ENCODE measurements at places on chromosomes 5 and 9. TPM values are rescaled to one million over a fixed set of nuclear protein-coding genes. Genes with fewer than 3 reads are reported as not detected.

DNA sequence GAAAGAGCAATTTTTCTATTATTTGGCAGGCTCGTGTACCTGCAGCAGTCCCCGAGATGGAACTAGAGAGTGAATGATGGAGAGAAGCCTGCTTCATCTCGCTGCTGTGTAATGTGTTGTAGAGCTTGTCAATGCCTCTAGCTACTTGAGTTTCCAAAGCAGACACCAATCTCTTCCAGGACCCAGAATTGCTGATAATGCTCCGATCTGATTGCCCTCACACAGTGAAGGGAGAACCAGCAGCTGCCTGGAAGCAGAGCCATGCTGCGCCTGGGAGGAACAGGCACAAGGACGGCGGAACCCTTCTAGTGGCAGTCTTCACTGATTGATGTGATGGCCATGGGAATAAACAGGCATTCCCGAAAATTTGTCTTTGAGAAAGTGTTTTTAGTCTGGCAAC, 288.0 kb downstream of the ICE1 start:
- no peak for DNase-seq

DNA sequence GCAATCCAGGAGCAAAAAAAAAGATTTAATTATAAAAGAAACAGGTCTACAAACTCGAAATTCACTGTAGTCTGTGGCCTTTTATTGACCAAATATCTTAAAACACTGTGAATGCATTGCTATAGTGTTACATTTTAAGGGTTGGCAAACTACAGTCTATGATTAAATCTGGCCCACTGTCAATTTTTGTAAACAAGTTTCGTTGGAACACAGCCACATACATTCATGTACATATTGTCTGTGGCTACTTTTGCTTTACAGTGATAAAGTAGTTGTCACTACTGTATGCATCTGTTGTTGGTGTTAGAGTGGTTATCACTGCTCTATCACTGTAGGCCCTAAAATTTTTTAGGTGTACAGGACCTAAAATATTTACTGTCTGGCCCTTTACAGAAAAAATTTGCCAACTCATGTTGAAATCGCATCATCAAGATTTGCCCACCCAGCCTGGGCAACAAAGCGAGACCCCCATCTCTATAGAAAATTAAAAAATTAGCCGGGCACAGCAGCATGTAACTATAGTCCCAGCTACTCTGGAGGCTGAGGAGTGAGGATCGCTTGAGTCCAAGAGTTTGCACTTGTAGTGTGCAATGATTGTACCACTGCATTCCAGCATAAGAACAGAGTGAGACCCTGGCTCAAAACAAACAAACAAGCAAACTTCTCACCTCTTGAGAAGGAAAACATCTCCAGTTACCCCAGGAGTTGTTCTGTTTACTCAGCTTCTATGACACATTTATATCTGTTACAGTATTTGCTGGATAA, 89.0 kb downstream of the ERBIN start:
- DNase-seq, result no peak

- DNase-seq, result no peak
Measured at GRCh38 chr5:131495536-131496399, 139.3 kb downstream of the RAPGEF6 start.

DNA sequence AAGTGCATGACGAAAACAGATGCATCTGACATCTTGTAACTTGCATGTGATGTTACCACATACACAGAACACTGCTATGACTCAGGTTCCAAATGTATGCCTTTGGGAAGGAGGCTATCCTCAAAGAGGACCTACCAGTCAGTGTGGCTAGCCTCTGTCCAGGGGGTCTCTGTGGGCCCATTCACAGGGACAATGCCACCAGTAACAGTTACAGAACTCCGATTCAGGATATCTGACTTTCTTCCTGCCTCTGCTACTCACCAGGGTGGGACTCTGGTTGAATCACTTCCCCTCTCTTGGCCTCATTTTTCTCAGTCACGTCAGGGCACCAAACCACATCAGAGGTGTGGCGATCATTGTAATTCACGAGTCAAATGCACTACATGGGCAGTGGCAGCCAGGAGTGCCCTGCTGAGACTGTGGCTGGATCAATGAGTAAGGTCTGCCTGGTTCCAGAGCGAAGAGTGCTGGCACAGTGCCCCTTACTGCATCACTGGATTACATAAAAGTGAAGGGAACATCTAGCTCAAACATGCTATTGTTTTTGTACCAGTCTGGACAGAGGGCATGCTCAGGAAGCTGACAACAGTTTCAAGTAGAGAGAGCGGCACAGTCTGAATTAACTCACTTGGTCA, 13.2 kb downstream of the ATOX1 start:
- DNase-seq, result no peak

DNA sequence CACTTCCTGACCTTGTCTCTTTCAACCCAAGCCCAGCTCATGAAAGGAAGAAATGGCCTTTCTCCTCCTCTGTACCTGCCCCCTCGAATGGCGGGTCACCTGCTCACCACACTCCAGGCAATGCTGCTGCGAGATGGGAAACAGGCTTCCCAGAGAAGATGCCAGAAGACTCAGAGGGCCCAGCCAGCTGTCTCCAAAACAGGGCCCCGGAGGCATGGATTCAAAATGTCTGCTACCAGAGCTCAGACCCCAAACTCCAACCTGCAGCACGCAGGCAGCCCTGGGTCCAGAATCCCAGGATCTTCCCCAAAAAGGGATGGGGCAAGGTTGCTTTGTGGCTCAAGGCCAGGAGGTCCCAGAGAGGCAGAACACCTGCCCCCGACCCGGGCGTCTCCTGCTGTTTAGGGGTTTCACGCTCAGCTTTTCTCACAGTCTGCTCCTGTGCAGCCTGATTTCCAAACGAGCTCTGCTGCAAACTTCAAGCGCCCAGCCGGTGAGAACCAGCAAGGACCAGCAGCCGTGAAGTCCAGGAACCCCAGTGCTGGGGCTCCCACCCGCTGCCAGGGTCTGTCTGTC, 42.5 kb downstream of the VAV2 start:
- peak; percentile 52 for DNase-seq

GRCh38 chr5:137072361-137073115, 426.6 kb downstream of the SPOCK1 start:
- DNase-seq, result no peak

ENHO gene
- total RNA-seq, result 1.6 TPM

GRCh38 chr9:93122721-93123221, 11.3 kb downstream of the NINJ1 start:
- peak; percentile 84 for DNase-seq

IFNA2 gene
- total RNA-seq, result not detected

DNA sequence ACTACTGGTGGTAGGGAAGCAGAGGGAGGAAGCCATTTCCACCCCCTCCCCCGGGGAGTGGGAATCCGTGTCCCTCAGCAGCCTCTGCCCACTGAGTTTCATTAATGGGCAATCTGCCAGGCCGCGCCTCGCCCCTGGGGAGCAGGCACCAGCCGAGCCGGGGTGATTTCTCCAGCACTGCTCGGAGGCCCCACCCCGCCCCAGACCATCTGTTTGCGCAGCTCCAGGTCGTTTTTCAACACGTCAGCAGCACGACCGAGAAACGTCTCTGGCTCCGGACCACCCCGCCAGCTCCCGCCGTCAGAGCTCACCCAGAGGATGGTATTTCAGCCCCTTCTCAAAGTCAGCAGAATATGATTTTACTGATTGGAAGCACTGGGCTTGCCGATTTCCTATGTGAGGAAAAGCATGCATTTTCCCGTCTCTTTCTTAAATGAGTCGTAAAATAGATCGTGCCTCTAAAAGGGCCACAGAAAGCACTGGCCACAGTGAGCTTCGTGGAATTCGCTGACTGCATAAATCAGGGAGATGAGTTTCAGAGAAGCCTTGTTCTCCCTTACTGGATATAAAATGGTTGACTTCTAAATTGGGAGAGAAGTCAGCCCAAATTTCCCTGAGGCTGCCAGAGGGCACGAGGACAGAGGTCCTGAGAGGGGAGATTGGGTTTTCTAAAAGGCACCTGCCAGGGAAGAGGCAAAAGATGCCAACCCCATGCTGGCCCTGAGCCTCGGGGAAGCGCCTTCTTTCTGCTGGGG, 47.0 kb downstream of the OLFM1 start:
- DNase-seq, result no peak

- no peak for DNase-seq
Measured at GRCh38 chr9:134134949-134135342, 936 bp upstream of the WDR5 start.

GRCh38 chr5:114101153-114101552, 260.7 kb upstream of the KCNN2 start:
- DNase-seq, result no peak

- no peak for DNase-seq
Measured at GRCh38 chr5:172876578-172876977, 42.5 kb downstream of the ERGIC1 start.

DNA sequence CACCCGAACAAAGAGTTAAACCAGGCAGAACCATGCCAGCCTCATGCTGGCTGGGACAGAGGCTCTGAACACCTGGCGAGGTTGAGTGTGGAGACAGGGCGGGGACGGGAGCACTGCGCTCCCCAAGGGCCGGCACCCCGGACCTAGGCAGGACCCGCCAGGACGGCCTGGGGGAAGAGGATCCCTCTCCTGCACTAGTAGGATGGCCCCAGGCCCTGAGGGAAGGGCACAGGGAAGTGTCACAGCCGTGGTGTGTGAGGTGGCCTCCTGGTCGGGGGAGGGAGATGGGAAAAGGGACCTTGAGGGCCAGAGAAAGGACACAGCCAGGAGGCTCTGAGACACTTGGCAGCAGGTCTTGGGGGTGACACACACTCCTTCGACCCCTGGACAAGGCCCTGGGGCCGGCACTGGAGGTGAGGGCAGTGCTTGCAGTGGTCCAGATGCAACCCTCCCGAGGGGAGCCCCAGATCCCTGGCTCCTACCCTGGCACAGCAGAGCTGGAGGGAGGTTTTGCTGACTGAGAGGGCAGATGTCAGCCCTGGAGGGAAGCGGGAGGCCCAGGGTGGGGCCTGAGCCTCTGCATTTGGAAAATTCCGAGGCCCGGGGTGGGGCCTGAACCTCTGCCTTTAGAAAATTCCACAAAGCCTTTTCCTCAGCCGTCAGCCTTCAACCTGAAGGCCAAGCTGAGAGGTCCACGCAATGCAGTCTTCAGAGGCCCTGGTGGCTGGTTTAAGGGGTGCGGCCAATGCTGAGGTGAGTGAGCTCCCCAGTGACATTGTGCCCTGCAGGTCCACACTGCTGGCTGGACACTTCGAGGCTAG, 24.8 kb upstream of the TERT start:
- DNase-seq, result no peak

GRCh38 chr5:10406651-10407050, 35.0 kb upstream of the ROPN1L start:
- no peak for DNase-seq

DNA sequence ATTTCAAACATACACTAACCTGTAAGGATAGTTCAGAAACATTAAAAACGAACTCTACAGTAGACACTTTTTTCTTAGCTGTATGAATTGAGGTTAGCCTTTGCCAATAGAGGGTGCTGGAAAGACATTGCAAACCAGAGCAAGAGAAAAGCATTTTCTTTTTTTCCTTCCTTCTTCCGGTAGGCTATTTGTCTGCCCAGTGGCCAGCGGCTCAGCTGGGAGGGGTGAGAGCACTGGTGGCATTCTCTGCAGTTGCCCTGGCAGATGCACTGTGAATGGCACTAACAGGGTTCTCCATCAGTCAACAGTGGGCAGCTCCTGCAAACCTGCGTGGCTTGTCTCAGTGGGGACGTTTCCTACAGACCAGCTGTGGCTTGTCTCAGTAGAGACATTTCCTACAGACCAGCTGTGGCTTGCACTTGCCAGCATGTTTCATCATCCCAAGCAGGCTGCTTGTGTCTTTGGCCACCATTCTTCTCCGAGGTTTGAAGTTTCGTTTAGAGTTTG, 984.5 kb upstream of the CDH18 start:
- DNase-seq, result no peak

NTRK2 gene
- total RNA-seq, result 40.0 TPM

ADAMTS2 gene
- total RNA-seq, result 93.2 TPM

DNA sequence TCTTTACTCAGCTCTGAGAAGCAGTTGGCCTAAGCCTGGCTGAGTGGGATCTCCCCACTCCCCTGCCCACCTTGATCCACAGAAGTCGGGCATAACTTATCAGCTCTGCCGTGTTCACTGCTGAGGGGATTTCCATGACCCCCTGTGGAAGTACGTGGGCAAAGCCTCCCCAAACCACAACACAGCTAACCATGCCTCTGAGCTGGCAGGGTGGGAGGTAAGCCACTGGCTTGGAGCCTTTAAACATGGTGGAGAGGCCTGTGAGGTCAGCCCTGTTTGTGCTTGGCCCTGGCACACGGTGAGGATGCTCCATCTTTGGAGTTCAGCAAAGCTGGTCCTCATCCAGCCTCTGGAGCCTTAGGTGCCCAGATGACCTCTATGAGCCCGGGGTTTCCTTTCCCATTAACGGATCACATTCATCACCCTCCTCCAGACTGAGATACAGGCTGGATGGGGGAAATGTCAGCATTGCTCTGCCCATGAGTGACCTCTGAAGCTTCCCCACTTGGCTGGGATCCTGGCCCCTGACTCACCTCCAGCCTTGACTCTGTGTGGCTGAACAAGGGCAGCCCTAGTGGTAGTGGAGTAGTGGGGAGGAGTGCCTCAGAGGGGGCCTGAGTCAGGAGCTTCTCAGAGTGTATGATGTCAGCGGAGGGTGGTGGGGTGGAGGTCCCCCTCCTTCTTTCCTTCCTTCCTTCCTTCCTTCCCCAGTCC, 6.2 kb downstream of the PDLIM4 start:
- no peak for DNase-seq

GRCh38 chr9:73549991-73550390, 398.3 kb downstream of the ANXA1 start:
- DNase-seq, result no peak

DNA sequence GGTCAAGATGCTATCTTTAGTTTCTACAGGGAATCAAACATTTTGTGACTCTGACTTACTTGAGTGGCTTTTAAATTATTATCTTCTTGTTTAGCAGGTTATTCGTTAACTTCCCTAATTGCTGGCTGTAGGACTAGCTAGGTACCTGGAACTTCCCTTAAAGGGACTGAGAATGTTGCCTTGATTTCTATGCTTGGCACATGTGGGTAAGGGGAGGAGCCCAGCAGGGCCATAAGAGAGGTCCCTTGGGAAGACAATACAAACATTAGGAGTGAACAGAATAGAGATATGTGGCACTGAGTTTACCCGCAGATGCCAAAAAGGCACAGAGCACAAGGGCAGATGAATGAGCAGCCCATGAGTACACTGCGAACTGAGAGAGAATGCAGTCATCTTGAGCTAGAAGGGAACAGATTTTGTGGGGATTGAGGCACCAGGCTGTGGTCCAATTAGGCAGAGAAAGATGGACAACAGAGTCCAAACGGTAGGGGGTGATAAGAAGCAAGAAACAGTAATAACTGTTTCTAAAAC, 9.8 kb downstream of the CKMT2 start:
- no peak for DNase-seq

SLC34A3 gene
- not detected for total RNA-seq

GRCh38 chr9:93141771-93142483, 7.9 kb upstream of the NINJ1 start:
- no peak for DNase-seq
